Panc1 (cell line): ENCODE measurements at places on chromosomes 12 and 14.

- DNase-seq, result no peak
These were observed 25.3 kb downstream of the DRAM1 start for GRCh38 chr12:101902641-101903040.

DNA sequence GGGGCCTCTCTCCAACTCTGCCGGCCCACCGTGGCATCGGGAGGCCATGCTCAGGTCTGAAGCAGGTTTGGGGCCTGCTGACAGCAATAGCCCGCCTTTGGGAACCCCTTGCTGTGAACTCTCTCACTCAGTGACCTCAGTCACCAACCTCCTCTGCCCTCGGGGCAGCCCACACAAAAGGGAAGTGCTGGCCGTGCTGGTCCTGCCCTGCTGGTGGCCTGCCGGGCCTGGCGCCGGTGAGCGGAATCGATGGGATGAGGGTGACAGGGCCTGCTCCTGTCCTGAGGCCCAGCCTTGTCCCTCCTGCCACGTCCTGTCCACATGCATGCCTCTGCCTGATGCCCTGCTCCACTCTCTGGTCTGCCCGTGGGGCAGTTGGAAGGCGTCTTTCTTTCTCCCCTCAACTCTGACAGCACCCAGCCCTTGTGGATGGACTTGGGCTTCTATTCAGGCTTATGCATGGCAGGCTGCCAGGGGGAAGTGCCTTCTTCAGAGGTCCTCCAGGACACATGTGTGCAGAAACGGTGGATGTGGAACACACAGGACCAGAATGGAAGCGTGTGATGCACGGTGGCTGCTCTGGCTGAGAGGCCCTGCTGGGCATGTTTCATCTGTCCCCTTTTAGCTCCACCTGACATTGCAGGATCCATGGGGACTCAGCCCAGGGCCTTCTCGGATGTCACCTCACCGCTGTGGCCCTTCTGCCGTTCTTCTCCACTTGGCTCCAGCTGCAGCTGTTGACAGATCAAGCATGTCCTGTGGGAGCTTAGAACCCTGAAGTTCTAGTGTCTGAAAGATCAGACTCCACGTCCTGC lies 31.9 kb downstream of the IL31 start:
- DNase-seq, result no peak

DNA sequence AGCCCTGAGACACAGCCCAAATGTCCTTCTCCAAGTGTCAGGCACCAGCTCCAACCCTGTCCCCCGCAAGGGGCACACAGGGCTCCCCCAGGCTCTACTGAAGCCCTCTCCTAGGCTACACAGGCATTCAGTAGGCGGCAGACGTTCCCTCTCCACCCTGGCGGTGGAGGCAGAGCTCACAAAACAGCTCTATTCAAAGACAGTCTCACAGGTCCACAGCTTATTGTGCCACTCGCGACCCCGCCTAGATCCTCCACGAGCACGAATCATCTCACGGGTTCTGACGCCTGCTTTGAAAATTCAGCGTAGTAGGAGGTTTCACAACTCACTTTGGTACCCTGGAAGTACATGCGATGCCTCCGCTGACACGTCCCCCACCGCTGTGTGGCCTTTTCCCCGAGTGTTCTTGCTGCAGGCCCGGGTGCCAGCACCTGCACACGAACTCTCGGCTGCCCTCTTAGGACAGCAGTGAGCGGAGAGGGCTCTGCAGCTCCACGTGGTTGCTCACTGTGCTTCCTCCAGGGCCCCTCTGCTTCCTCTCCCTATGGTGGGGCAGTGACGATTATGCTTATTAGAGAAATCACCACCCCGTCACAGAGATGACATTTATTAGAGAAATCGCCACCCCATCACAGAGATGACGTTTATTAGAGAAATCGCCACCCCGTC lies 78.5 kb downstream of the ADGRD1 start:
- no peak for DNase-seq

GRCh38 chr14:55688566-55688965 lies 108.6 kb downstream of the KTN1 start:
- DNase-seq, result no peak

GRCh38 chr12:114662512-114663177 lies 21.3 kb downstream of the TBX3 start:
- peak; percentile 64 for DNase-seq

GRCh38 chr12:779745-780734 lies 27.7 kb downstream of the WNK1 start:
- no peak for DNase-seq

GRCh38 chr12:132558861-132559623 lies 51.3 kb downstream of the LRCOL1 start:
- no peak for DNase-seq

GRCh38 chr12:12559719-12560296 lies 2.9 kb downstream of the DUSP16 start:
- DNase-seq, result no peak

DNA sequence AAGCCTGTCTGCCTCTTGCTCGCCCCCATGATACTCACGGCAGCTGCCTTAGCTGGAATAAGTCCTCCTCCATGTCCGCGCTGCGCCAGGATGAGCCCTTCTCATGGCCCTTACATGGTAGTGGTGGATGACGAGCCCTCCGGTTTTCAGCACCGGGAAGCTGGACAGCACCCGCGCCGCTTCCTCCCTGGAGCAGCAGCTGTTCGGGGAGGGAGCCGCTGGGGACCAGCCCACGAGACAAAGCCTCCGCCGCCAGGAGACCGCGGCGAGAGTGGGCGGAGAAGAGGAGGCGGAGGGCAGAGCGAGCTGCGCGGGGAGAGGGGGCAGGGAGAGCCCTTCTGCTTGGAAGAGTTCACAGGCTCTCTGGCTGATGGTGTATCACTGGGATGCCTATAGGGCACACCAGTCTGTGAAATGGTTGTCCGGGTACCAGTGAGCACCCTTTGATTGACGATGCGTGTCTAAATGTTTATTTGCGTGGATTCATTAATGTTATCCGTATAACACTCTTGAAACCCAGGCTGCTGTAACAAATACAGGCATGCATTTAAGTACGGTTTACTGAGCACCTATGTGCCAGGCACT lies at the start of gene SVOP:
Gene SVOP (minus strand): TSS at position 273 of the 585 bp plus-strand sequence. CDS start 200 bp downstream, at position 73.
- DNase-seq, result no peak

- no peak for DNase-seq
These were observed 99.2 kb downstream of the SCARB1 start for GRCh38 chr12:124764451-124764850.

- no peak for DNase-seq
These were observed 61.2 kb upstream of the STXBP6 start for GRCh38 chr14:25111061-25111601.

GRCh38 chr12:57481671-57482070 lies 2.0 kb upstream of the ARHGAP9 start:
- DNase-seq, result no peak

- DNase-seq, result no peak
These were observed 69.1 kb downstream of the ASCL4 start for GRCh38 chr12:107843351-107844311.

DNA sequence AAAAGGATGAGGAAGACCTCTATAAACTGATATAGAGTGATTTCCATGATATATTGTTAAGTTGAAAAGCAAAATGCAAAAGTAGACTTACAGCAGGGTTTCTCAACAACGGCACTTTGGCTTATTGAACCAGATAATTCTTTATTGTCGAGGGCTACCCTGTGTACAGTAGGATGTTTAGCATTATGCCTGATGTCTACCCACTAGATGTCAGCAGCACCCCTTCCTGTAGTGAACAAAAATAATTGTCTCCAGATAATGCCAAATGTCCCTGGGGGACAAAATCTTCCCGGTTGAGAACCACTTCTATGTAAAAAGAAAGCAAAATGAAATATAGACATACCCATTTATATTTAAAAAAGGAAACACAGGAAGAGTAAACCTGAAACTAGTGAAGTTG lies 32.4 kb downstream of the ABCD2 start:
- DNase-seq, result no peak

- DNase-seq, result no peak
These were observed 18.8 kb downstream of the ASPG start for GRCh38 chr14:104104076-104104901.

GRCh38 chr14:86321151-86321550 lies 791.2 kb downstream of the FLRT2 start:
- no peak for DNase-seq

DNA sequence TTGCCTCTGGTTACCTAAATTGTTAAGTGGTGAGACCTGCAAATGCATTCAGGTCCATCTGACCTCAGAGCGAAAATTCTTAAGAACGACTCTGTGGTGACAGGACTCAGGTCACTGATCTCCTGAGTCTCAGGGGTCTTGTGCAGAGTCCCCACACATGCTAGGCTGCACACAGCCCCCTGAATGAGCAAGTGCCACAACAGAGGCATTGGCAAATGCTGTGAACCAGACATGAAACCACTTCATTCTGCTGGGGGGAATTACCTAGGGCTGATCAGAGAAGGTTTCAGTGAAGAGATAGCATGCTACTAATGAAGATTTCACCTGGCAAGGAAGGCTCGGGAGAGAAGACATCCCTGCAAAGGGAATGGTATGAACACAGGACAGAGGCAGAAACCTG lies 281.6 kb downstream of the ITPR2 start:
- no peak for DNase-seq

GRCh38 chr12:480831-481816 lies 21.4 kb downstream of the B4GALNT3 start:
- DNase-seq, result no peak

DNA sequence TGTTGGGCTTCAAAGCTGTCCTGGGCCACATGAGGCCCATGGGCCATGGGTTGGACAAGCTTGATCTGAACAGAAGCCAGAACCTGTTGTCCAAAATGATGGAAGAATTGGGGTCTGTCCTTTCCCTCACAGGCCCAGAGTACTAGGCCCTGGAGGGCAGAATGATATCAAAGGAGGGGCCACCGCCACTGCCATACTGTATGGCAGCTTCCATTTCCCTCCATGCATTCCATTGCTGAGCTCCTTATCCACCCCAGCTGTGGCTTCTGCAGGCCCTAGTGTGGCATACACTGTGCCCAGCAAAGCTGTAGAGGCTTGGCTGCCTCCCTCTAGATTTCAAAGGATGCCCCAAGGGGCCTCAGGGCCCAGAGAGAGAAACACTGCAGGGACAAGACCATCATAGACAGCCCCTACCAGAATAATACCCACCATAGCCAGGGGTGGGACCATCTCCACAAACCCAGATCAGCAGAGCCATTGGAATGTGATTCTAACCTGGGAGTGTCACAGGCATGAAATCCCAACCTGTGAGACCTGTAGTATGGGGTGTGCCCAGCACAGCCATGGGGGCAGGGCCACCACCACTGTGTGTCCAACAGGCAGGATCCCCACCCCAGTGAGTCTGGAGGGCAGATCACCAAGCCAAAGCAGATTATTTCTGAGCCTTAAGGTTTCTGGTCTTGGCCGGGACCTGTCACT lies 61.4 kb upstream of the BEGAIN start:
- no peak for DNase-seq

DNA sequence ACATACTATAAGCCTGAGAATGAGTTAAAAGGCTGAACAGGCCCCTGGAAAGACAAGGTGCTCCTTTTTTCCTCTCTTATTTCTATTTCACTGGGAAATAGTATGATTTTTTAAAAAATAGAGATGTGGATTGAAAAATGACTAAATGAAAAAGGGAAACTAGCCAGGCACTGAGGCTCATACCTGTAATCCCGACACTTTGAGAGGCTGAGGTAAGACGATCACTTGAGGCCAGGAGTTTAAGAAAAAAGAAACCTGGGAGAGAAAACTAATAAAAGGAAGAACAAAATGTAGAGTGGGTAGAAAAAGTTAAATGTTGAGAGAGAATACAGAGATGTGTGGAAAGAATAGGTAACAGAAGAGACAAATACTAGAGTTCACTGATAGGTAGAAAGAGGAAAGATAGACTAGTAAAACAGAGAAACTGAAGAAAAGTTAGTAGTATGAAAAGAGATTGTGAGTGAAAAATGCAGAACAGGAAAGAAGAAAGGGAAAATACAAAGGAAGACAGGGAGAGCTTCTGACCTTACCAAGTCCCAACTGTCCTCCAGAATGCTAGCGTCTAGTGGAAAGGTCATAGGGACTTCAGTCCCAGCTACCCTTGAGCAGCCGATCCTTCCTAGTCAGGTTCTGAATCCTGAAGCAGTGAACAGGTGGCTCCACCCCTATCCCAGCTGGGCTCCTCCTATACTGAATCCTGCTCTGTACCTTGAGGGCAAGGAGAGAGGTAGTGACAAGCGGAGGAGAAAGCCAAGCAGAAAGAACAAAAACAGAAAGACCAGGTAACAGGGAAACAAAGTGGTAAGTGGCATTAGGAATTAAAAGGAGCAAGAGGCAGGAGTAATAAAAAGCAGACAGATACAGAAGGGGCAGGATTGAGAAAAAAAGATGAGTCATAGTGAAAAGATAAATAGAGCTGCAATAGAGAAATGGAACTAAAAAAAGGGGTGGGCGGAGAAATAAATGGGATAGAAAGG lies 7.3 kb downstream of the TMEM116 start:
- no peak for DNase-seq

- peak; percentile 30 for DNase-seq
These were observed 8.5 kb upstream of the PTPRB start for GRCh38 chr12:70645494-70646317.

DNA sequence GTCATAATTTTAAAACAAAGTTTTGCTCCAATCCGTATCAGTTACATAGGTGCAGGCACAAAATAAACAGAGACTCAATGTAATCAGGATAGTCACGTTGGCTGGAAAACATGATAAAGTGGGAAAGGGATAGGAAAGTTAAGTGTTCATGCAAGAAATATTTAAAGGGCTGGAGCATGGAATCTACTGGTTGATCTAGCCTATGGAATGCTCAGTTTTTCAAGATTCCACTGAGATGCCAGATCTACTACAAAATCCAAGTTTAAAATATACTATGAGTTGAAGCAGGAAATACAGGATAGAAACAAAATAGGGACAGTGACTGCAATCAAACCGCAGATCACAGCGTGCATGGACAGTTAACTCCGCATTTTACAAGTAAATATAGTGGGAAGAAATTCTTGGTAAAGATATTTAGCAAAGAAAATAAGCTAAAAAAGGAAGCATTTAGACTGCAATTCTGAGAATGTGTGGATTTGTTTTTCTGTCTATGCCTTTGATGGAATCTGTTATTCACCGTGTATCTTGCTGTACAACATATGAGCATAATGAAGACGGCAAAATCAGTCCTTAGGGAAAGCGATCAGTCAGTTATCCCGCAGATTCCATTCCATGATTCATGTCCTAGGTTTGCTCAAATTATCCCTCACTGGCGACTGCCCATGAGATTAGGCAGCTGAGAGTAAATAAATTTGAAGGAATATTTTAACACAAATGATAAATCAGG lies 1044.3 kb downstream of the FLRT2 start:
- peak; percentile 18 for DNase-seq

GRCh38 chr14:101040538-101041442 lies 137.3 kb upstream of the RTL1 start:
- DNase-seq, result no peak

GRCh38 chr14:101727611-101728366 lies 33.7 kb upstream of the PPP2R5C start:
- DNase-seq, result no peak

DNA sequence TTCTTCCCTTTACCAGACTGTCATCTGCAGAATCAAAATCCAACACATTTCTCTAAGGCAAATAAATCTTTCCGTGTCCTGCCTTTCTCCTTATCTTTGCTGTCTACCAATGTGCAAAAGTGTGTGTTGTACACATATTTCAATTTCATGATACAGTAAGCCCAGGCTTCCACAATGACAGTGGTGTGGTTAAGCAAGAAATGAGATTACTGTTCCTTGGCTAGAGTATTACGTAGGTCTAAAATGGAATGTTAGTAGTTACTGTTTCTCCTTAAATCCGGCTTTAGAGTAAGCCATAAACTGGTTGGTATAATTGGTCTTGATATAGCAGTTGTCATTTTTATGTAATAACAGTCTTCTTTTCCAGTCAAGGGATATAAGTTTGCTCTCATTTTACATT lies 82.0 kb downstream of the ACSS3 start:
- DNase-seq, result no peak
